ENCODE measurements at places on chromosomes 13 and 19.
A peak's percentile ranks its signal among the peaks of the same experiment; 100 is the strongest.

DNA sequence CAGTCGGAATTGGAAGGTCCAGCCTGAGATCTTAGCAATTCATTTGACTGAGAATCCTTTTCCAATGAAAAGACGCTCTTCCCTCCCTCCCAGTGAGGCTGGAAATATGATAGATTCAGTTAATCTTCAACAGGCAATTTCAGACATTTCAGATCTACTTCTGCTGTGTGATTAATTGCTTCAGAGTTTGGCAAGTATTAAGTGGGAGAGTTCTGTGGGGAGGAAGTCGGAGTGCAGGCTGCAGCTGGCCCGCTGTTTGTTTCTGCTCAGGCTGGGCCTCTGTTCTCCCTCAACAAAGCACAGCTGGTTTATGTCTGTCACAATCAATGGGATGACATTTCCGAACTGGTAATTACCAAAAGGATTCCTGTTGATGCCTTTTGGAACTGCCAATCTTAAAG, 178.2 kb downstream of the NDFIP2 start:
- DNase-seq: no peak

DNA sequence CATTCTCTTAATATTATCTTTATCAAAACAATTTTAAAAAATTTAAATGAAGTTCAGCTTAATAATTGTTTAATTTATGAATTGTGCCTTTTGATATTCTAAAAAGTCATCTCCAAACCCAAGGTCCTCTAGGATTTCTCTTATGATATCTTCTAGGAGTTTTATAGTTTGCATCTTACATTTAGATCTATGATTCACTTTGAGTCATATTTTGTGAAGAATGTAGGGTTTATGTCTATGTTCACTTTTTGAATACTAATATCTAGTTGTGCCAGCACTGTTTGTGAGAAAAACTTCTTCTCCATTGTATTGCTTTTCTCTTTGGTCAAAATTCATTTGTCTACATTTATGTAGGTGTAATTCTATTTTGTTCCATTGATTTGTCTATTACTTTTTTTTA, 1068.4 kb upstream of the SPRY2 start:
- no peak for DNase-seq

DNA sequence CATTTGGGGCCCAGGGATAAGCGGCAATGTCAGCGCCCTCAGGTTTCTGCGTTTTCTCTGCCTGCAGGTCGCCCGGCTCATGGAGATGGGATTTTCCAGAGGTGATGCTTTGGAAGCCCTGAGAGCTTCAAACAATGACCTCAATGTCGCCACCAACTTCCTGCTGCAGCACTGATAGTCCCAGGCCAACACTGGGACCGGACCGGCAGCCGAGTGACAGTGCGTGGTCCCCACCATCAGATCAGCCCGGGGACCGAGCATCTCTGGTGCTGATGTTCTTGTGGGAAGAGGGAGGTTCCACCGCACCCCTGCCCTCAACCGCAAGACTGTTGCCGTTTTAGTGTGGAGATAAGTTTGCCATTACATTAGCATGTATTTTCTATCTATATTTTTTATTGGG, 78.0 kb upstream of the GPR183 start:
- DNase-seq: no peak

DNA sequence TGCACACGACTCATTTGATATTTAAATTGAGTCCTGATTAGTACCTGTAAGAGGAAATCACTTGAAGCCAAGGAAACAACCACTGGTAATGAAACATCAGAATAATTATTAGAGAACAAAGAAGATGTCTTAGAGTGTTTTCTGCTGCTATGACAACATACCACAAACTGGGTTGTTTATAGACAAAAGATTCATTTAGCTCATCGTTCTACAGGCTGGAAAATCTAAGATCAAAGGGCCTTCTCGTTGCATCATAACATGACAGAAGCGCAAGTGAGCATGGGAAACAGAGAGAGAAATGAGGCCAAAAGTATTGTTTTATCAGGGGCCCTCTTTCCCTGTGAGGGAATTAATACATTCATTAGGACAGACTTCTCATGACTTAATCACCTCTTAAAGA, 1024.0 kb upstream of the PCDH9 start:
- DNase-seq: no peak

GRCh38 chr19:33849551-33850147, 53.0 kb downstream of the KCTD15 start:
- no peak for DNase-seq

DNA sequence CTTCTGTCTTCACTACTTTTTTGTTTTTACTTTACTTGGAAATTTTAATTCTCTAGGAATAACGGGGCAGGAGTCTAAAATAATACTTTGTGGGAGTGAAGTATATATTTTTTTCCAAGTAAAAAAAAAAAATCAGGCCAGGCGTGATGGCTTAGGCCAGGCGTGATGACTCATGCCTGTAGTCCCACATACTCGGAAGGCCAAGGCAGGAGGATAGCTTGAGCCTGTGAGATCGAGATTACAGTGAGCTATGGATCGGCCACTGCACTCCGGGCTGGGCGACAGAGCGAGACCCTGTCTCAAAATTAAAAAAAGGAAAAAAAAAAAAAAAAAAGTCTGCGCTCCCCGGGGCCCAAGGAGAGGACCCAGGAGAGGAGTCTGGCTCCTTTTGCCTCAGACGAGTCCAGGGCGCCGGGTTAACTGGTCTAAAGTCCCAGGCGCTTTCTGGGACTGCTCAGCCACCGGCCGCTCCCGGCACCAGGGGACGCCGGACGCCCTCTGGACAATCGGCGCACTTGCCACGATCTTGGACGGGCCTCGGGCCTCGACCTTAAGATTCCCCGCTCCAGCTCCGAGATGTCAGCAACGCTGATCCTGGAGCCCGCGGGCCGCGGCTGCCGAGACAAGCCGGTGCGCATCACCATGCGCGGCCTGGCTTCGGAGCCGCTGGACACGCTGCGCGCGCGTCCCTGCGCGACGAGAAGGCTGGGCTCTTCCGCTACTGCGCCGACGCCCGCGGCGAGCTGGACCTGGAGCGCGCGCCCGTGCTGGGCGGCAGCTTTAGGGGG, 2.7 kb upstream of the ZFP82 start:
- no peak for DNase-seq

- no peak for DNase-seq
Measured at GRCh38 chr13:91710733-91711132, 312.3 kb downstream of the GPC5 start.

- no peak for DNase-seq
Measured at GRCh38 chr13:50921706-50922105, 12.1 kb downstream of the RNASEH2B start.

- DNase-seq: no peak
Measured at GRCh38 chr13:77860507-77860981, 58.1 kb downstream of the EDNRB start.

DNA sequence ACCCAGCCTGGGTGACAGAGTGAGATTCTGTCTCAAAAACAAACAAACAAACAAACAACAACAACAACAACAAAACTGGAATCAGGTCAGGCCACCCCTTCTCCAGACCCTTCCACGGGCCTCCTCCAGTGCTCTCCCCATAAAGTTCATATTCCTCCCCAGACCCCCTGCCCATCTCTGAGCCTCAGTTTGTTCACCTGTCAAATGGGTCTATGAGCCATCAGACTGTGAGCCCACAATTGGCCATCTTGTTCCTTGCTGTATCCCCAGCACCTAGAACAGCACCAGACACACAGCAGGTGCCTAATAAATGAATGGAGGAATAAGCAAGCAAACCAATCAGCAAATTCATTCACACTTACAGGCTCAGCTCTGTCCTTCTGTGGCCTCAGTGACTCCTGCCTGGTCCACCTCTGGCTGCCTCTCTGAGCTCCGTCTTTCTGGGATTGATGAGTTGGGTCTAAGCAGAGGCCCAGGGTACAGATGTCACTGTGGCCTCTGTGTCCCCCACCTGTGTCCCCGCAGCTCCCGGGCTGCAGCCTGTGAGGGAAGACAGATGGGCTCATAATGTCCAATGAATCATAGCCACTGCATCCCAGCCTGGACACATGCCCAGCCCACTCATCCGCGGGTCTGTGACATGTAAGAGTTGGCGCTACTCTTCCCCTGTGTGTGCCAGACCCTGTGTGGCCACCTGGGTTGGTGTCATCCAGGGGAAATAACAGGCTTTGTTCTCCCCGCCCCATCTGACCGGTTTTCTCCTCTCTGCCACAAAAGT, 19.6 kb upstream of the PTPRS start:
- peak; percentile 93 for DNase-seq

DNA sequence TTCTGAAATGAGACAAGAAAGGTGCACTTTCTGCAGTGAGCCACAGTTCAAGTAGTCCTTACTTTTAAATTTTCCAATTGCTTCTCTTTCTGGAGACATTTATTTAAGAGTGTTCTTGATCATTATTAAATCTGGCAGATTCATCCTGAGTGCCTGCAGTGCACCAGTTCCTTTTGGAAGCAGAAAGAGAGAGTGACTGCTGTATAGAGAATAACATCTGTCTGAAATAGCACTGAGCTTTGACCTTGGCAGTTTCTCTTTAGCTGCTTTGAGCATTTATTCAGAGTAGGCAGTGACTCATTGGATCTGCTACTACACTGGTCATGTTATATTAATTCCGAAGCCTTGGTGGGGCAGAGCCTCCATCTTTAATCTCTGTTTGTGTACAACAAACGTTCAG, 1373.7 kb downstream of the PCDH9 start:
- no peak for DNase-seq

- DNase-seq: no peak
Measured at GRCh38 chr19:48511321-48511731, 309 bp downstream of the LMTK3 start.

GRCh38 chr13:113731192-113732175, 27.5 kb upstream of the TMEM255B start:
- DNase-seq: no peak

DNA sequence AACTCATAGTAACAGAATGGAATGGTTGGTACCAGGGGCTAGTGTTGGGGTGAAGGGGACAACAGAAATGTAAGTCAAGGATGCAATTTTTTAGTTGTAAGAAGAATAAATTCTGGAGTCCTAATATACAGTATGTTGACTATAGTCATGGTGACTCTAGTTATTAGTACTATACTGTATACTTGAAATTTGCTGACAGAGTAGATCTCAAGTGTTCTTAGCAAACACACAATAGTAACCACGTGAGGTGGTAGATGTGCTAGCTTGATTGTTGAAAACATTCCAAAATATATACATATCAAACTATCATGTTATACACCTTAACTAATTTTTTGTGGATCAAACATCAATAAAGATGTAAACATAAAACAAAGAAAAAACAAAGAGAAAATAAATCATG, 1345.1 kb upstream of the PCDH20 start:
- DNase-seq: no peak

DNA sequence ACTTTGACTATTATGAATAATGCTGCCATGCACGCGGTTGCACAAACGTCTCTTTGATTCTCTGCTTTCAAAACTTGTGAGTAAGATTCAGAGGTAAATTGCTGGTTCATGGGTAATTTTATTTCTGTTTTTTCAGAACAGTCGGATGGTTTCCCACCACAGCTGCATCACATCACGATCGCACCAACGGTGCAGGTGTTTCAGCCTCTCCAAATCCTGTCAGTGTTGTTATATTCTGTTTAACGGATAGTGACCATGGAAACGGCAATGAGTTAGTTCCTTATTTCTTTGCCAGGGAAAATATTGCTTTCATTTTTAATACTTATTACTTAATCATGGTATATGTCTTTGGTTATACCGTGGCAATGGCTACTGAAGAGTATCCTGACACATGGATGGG, 19.1 kb upstream of the ZNF835 start:
- no peak for DNase-seq

GRCh38 chr19:42850981-42851717, 28.4 kb downstream of the PSG1 start:
- DNase-seq: no peak

DNA sequence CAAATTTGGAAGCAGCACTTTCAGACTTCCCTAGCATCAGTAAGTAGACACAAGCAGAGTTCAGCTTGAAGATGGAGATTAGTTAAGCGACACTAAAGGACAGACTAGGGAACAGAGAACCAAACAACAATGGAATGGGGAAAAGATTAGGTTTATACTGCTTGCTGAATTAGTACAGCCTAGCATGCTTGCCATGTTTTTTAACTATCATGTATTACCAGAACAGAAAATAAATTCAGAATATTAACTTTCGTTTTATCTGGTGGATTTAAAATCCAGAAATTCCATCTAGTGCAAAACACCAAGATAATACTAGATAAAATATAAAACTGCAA, 451.5 kb upstream of the SLC10A2 start:
- DNase-seq: no peak

Data from NCI-H446 (cell line).